ENCODE measurements at places on chromosomes 2 and 18.

GRCh38 chr18:12369211-12369610 is 7.8 kb downstream of the AFG3L2 start:
- no peak for DNase-seq

- peak; percentile 83 for DNase-seq
Measured at GRCh38 chr2:233857511-233858141, 3.3 kb upstream of the HJURP start.

DNA sequence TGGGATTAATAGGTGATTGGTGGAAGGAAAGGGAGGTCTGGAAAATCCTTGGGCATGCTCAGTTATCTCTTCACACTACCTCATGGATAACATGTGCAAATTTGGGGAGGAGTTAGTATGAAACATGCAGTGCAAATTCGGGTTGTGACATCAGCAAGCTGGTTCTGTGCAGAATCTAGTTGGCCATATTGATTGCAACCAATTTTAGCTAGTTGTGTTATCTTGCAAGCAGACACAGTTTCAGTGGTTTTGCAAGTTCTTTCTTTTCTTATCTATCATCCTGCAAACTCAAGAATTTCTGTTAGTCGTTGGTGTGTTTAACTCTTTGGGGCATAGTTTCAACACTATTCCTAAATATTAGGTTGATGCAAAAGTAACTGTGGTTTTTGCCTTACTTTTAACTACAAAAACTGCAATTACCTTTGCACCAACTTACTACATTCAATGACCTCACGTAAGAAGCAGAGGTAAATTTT is 135.4 kb downstream of the PTH2R start:
- DNase-seq, result no peak

- no peak for DNase-seq
Measured at GRCh38 chr2:86520153-86520552, 43.1 kb downstream of the CHMP3 start.

GRCh38 chr2:241399941-241400922 is 44.1 kb downstream of the FARP2 start:
- no peak for DNase-seq

DNA sequence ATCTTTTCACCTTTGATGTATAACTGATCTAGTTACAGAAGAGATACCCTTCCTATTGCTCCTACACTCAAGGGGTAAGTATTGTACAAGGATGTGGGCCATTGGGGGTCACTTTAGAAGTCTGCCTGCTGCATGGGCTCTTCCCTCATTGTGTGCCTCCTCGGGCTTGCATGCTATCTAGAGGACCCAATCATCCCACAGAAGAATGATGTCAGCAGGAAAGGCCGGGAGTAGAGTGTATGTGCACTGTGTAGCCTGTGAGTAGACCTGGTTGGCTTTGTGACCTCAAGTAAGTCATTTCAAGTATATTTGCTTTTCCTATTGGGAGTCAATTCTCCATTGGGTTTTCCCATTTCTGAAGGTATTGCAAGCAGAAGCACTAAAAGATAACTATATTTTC is 129.5 kb upstream of the TRIB2 start:
- no peak for DNase-seq

GRCh38 chr2:74361327-74361726 is 18.1 kb upstream of the SLC4A5 start:
- no peak for DNase-seq

DNA sequence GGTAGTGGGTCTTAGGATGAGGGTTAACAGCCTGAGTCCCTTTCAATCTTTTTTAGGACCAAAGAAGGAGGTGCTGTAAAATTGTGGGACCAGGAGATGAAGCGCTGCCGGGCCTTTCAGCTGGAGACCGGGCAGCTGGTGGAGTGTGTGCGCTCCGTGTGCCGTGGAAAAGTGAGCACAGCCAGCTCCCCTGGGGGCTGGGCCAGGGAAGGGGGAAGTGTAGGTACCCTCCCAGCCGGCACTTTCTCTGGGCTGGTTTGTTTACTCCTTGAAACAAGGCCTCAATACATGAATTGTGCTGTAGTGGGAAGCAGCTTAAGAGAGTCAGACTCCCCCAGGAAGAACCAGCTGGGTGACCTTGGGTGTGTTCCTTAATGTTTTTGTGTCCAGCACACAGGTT is 90.1 kb downstream of the RTN4 start:
- no peak for DNase-seq

DNA sequence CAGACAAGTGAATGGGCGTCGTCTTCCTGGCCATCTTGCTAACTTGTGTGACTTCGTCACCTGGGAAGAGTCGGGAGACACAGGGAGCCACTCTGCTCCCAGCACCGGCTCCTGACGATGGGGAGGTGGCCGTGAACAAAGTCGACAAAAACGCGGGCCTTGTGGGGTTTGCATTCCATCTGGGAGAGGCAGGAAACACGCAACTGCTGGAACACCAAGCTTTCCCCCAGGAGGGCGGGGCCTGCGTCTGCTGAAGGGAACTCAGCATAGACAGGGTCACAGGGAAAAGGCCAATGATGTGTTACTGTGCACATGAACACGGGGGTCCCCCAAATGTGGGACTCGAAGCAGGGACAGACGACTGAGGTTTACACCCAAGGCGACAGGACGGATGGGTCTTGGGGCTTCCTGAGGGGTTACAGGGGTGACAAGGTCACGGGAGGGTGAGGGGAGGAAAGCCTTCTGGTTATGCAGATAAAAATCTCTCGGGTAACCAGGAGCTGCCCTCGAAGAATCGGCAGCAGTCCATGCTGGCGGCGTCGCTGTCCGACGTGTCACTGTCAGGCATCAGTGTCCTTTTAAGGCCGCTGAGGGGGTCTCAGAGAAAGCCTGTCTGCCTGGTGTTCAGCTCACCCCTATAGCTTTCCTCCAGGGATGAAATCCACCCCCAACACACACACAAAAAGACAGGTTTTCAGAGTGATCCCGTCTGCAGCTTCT is 28.2 kb upstream of the PRLH start:
- no peak for DNase-seq

GRCh38 chr18:78619854-78620253 is 359.8 kb upstream of the SALL3 start:
- no peak for DNase-seq

- no peak for DNase-seq
Measured at GRCh38 chr2:105134081-105134480, 96.2 kb downstream of the MRPS9 start.

DNA sequence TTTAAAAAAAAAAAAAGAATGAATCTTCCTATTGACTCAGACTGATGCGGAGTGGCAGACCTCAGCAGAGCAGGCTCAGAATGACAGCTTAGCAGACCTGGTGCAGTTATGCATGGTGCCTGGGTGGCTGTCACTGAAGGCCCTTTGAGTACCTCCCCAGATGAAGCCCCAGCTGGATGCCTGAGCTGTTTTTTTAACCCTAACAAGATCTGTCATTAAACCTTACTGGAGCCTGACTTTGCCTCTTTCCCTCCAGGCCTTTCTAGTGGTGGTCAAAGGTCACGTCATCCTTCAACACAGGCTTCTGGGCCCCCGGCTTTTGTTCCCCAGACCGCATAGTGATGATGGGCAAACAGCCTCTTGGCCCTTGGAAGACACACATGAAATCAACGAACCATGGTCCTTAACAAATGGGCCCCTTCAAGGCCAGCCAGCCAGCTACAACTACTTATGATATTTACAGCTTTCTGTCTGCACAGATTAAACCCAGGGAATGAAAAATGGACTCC is 138.3 kb upstream of the CYP1B1 start:
- DNase-seq, result no peak

DNA sequence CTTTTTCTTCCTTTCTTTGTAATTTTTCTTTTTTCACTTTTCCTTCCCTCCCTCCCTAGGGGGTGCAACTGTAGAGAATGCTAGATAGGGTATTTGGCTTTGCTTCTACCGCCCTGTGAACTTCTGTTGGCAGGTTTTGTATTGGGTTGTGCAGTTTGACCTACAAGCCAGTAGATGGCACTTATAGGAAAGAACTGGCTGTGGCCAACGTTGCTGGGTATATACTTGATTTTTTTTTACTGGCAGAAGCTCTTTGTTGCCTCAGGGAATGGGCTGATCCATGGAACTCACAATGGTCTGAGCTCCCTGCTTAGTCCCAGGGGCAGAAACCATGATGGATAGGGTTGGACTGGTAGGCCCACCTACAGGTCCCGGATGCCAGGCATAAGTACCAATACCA is 1019.5 kb upstream of the LRRTM1 start:
- DNase-seq, result no peak

DNA sequence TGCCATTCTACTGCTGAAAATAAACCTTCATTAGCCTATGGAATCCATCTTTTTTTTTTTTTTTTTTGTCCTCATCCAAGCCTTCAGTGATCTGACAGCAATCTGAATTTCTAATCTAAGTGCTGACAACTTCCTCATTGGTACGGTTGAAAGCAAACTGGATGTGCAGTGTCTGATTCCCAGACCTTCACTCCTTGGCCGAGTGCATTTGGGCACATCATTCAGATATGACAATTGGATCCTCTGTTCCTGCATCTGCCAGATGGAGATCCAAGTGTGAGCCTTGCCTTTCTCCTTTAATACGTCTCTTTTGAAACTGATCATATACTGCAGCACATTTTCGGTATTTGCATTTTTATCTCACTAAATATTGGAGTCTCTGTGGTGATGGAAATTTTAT is 713.1 kb downstream of the DCDC2C start:
- DNase-seq, result no peak

DNA sequence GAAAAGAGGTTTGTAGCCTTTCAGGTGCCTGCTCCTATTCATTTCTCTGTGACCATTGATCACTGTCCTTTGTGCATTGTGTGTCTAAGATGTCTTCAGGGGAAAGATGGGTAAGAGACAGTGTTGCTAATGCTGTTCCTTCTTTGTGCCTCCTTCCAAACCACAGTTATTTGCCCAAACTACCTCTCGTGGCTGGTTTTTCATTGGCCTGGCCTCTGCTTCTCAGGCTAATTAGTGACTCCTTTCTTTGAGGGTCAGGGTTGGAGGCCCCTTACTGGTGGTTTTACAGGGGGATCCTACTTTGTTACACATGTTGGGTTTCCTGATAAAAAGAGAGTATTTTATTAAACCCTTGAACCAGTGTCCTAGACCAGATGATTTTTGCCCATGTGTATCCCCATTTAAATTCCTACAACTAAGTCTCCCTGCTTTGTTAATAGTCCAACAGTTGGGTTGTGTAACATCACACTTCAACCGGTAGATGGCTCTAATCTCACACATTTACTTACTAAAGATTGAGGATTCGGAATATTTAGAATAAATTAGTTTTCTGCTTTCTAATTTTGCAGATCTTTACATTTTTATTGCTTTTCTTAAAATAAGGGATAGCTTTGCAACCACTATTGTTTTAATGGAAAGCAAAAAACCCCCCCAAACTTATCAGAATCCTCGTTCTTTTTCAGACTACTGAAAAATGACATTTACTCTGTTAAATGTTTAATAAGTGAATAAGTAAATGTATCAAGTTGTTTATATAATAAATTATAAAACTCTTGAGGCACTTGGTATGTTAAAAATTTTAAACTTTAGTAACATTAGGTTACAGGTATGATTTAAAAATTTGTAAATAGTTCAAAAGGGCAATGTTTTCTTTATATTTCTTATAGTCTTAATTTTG is 2.4 kb downstream of the MARS2 start:
- DNase-seq, result no peak

DNA sequence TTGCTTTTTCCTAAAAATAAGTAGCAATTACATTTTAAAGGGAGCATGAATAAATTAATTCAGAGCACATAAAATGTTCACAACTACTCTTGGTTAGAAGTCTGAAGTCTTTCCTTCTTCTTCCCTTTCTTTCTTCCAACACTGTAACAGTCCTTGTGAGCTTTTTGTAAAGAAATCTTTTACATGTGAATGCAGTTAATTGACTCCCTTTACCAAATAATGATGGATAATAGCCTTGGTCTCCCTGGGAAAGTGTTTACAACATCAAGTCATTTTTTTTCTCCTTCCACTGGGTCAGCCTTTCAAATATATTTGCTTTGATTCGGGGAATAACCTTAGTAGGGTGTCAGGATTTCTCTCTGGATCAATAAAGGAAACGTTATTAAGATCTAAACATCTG is 39.1 kb downstream of the CALCRL start:
- DNase-seq, result no peak

- no peak for DNase-seq
Measured at GRCh38 chr2:148259674-148260073, 238.8 kb downstream of the MBD5 start.

- peak; percentile 74 for DNase-seq
Measured at GRCh38 chr2:113178891-113179290, 5.1 kb downstream of the PSD4 start.

GRCh38 chr2:65103013-65103715 is 26.7 kb downstream of the RAB1A start:
- no peak for DNase-seq
